ENCODE measurements at places on chromosomes 7 and 10. TPM values are rescaled to one million over a fixed set of nuclear protein-coding genes. Genes with fewer than 3 reads are reported as not detected.
A peak's percentile ranks its signal among the peaks of the same experiment; 100 is the strongest.

The ZNF775 gene
- total RNA-seq = 4.4 TPM

The FRMPD2 gene
- total RNA-seq = 0.12 TPM

The PNLIP gene
- not detected for total RNA-seq

The PHYH gene
- total RNA-seq = 49.6 TPM

The ICA1 gene
- total RNA-seq = 34.2 TPM

The UCMA gene
- total RNA-seq = not detected

The NODAL gene
- total RNA-seq = 1.3 TPM

The PTCD1 gene
- total RNA-seq = 59.6 TPM

The TCAF2 gene
- not detected for total RNA-seq

The TUBAL3 gene
- 0.39 TPM for total RNA-seq

The ENO4 gene
- not detected for total RNA-seq

GRCh38 chr10:44577533-44577932 lies 192.6 kb upstream of the CXCL12 start:
- DNase-seq = no peak

DNA sequence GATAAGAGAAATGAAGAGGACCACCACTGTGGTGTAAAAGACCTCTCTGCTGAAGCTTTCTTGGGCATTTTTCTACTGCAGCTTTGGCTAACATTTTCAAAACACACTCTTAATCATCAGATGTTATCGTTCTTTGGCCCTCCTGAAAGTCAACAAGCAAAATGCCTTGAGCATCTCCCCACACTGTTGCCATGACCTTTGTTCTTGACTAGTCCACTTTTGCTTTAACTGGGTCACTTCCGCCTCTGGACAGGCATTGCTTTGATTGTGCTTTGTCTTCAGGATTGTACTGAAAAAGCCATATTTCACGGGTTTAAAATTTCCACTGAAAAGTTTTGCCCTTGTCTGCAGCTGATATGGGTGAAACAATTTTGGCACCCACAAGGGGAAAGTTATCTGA lies 107.8 kb upstream of the CXCL12 start:
- no peak for DNase-seq

- no peak for DNase-seq
These were observed at the start of gene C10orf53 for GRCh38 chr10:49679480-49679893. Gene C10orf53 (plus strand): TSS chr10:49679651. CDS start chr10:49679698, 47 bp downstream.

GRCh38 chr7:110564246-110564645 lies 526.7 kb upstream of the LRRN3 start:
- no peak for DNase-seq

DNA sequence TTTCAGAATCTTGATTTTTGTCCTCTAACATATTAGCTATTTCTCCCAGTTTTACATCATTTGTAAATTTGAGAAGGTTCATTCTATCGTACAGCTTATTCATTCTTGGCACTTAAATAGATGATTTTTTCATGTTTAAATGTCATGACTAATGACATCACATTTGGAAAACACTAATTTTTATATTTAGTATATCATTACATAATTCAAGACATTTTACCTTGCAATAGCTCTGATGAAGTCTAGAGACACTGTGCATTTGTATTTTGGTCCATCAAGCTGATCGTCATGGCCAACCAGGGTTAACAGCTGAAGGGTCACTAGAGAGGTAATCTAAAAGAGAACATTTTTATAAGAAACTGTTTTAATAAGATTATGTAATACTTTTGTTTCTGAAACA lies 71.3 kb downstream of the ORC5 start:
- no peak for DNase-seq

- DNase-seq = no peak
These were observed 89.2 kb downstream of the KBTBD2 start for GRCh38 chr7:32802305-32802910.

DNA sequence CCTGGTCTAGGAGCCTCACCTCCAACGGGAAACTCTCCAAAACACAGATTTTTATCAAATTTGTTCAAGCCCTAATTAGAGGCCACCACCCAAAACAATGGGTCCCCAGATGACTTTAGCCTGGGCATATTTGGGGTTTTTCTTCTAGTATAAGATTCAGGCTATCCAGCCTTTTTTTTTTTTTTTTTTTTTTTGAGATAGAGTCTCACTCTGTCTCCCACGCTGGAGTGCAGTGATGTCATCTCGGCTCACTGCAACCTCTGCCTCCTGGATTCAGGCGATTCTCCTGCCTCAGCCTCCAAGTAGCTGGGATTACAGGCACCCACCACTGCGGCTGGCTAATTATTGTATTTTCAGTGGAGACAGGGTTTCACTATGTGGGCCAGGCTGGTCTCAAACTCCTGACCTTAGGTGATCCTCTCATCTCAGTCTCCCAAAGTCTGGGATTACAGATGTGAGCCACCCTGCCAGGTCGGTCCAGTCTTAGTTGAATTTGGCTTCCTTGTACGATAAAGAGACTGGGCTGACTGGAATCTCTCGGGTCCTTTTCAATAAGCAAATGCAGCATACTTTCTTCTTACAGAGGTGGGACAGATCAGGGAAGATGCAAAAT lies 91.4 kb upstream of the KLF6 start:
- no peak for DNase-seq

- no peak for DNase-seq
These were observed 1156.0 kb upstream of the LRRTM3 start for GRCh38 chr10:65769828-65770227.

- DNase-seq = no peak
These were observed 51.6 kb downstream of the CYCS start for GRCh38 chr7:25073451-25073850.

DNA sequence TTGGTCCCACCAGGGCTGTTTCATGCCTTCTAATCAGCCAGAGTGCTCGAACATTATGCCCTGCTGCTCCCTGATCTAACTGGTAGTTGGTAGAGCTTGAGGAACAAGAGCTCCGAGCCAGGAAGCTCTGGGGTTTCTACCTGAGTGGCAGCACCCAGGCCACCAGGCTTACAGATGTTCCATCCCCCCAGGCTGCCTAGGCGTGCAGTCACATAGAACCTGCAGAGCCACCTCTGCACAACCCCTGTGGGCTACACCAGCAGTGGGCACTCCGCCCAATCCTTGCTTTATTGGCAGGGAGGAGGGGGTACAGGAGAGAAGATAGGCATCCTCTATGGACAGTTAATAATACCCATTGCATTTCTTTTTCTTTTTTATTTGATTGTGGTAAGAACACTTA lies 21.8 kb downstream of the MAP3K8 start:
- DNase-seq = no peak

DNA sequence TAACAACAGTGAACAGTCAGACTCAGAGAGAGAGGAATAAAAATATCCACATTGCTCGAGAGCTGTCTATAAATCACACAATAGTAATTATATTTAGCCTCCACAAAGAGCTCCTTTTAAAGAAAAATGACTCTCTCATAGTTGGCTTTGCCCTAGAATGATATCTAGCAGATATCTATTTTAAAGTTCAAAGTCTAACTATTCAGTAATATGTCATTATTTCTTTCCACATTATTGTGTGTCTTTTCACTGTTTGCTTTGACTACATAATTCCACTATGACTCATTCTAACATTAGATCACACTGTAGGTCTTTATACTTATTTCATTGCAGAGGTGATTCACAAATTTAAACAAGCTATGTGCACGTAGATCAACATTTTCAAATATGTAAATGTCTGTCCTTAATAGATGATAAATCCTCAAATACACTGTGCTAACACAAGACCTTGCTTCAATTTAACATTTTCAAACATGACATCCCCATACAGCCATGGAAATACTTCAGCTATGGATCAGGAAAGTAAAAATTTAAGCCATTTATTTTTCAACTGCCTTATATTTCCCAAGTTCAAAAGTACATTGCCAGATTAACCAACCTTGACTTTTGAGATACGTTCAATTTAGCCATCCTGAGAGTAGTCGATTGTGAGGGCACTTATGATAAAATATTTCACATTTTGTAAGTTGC lies 99.9 kb upstream of the AKR1E2 start:
- no peak for DNase-seq

GRCh38 chr10:81873231-81873931 lies 1.6 kb upstream of the NRG3 start:
- no peak for DNase-seq

DNA sequence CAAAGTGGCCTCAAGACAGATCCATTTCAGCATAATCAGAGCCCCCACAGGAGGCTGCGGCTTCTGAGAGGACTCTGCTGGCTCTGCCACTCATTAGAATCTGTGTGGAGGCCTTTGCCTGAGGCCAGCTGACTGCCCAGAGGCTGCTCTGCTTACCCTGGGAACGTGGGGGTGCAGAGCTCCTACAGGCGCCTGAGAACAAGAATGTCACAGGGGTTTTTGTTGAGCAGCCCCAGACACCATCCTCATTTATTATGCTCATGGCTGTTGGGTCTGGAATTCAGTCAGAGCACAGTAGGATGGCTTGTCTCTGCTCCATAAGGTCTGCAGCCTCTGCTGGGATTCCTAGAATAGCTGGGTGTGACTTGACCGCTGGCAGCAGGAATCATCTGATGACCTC lies 101.8 kb upstream of the GDF10 start:
- peak; percentile 33 for DNase-seq

- no peak for DNase-seq
These were observed 451.3 kb upstream of the MBL2 start for GRCh38 chr10:53223851-53224250.

- no peak for DNase-seq
These were observed 407.3 kb downstream of the RPS24 start for GRCh38 chr10:78441010-78441409.

DNA sequence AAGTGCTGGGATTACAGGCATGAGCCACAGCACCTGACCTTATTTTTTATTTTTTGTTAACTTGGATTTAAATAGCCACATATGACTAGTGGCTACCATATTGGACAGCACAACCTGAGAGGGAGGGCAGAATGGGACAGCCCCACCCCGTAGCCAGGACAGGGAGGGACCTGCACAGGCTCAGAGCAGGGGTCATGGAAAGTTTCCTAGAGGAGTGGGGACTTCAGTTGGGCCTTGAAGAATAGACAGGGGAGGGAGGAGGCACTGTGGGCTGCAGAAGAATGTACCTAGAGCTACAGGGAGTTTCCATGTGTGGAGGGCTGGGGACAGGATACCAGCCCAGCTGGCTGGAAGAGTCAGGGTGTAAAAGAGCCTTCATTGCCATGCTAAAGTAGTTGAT lies 8.8 kb downstream of the TRIM8 start:
- no peak for DNase-seq

- no peak for DNase-seq
These were observed 12.9 kb downstream of the ATP5MF start for GRCh38 chr7:99453105-99453504.

- DNase-seq = peak; percentile 85
These were observed 151.9 kb downstream of the NEURL1 start for GRCh38 chr10:103645141-103646054.

DNA sequence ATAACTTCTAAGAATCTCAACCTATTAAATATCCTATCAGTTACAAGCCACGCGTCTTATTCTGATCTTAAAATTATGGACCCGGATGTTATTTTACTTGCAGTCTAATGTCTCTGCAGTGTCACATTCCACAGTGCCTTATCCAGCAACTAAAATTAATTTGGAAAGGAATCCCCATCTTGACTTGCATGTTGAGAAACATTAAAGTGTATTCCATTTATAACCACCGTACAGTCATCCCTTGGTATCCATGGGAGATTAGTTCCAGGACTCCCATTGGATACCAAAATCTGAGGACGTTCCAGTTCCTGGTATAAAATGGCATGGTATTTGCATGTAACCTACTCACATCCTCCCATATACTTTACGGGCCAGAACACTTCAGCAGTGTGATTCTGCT lies 194.7 kb downstream of the ARHGAP21 start:
- DNase-seq = no peak
